Spinal cord (tissue), 10 donors: ENCODE measurements at places on chromosomes 16 and 17. TPM values are rescaled to one million over a fixed set of nuclear protein-coding genes. Genes with fewer than 3 reads are reported as not detected.

CPNE2 gene
- 58.5 TPM for total RNA-seq

PRM2 gene
- total RNA-seq = not detected

KIF18B gene
- total RNA-seq = 2.0 TPM

DCAKD gene
- total RNA-seq = 59.3 TPM

NECAB2 gene
- 12.7 TPM for total RNA-seq

EVPLL gene
- total RNA-seq = 0.10 TPM
